ENCODE measurements at places on chromosomes 4 and X.
A peak's percentile ranks its signal among the peaks of the same experiment; 100 is the strongest.

GRCh38 chr4:12701384-12701783 is 782.8 kb downstream of the RAB28 start:
- no peak for DNase-seq

DNA sequence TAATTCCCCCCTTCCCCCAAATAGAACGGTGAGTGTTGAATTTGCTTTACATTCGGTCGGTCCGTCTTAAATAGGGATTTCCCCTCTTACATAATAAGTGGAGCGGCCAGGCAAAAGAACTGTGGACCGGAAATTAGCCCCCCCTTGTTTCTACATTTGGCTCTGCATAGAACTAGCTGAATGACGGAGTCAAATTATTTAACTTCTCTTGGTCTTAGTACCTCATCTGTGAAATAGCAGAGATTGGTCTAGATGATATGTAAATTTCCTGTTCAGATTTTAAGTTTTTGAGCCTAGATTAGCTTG is 1.3 kb downstream of the SPATA18 start:
- peak; percentile 5 for DNase-seq

DNA sequence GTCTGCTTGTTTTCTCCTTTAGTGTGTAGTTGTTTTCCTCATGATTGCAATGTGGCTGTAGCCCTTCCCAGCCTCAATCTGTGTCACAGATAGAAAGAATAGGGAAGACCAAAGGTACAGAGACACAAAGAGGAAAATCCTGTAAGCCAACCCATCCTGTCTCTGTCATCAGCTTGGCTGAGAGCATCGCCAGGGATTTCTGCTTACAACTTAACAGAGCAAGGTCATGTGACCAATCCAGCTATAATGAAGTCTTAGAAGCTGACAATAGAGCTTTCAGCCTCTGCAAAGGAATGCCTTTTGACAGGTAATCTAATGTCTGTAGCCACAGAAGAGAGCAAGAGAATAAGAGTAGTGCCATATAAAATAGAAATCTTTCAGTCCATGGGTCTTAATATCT is 1598.0 kb upstream of the AGA start:
- DNase-seq, result no peak

DNA sequence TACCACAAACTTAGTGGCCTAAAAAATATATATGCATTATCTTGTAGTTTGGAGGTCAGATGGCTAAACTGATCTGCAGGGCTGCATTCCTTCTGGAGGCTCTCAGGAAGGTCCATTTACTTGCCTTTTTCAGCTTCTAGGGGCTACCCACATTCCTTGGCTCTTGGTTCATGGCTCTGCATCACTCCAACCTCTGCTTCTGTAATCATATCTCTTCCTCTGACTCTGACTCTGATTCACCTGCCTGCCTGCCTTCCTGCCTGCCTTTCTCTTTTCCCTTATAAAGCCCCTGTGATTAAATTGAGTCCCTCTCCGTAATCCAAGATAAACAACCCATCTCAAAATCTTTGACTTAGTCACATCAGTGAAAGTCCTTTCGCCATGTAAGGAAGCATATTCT is 25.0 kb upstream of the FRMPD4 start:
- no peak for DNase-seq

DNA sequence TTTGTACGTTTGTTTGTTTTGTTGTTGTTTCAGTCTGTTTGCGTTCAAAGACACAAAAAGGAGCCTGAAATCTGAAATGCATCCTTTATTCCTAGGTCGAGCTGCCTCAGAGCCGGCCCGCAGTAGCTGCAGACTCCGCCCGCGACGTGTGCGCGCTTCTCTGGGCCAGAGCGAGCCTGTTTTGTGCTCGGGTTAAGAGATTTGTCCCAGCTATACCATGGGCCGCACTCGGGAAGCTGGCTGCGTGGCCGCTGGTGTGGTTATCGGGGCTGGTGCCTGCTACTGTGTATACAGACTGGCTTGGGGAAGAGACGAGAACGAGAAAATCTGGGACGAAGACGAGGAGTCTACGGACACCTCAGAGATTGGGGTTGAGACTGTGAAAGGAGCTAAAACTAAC is 2.4 kb downstream of the ARMCX1 start:
- no peak for DNase-seq

DNA sequence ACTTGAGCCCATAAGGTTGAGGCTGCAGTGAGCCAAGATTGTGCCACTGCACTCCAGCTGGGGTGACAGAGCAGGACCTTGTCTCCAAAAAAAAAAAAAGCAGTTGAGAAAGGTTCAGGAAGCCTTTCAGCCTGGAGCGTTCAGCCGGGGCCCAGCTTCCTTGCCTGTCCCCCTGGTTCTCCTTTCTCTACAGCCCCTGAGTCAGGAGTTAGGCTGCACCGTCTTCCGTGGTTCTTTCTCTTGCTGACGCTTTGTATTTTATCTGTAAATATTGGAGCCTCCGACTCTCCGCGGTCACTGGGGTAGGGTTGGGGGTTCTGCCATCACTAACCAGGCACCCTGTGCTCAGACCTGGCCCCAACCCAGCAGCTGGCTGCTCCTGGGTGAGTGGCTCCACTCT is 13.8 kb upstream of the UVSSA start:
- DNase-seq, result no peak

DNA sequence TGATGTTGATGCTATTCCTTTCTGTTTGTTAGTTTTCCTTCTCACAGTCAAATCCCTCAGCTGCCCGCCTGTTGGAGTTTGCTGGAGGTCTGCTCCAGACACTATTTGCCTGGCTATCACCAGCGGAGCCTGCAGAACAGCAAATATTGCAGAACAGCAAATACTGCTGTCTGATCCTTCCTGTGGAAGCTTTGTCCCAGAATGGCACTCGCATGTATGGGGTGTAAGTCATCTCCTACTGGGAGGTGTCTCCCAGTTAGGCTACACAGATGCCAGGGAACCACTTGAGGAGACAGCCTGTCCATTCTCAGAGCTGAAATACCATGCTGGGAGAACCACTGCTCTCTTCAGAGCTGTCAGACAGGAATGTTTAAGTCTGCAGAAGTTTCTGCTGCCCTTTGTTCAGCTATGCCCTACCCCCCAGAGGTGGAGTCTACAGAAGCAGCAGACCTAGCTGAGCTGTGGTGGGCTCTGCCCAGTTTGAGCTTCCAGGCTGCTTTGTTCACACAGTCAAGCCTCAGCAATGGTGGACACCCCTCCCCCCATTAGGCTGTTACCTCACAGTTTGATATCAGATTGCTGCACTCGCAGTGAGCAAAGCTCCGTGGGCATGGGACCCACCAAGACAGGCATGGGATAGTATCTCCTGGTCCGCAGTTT is 74.9 kb downstream of the SPIN3 start:
- DNase-seq, result no peak

DNA sequence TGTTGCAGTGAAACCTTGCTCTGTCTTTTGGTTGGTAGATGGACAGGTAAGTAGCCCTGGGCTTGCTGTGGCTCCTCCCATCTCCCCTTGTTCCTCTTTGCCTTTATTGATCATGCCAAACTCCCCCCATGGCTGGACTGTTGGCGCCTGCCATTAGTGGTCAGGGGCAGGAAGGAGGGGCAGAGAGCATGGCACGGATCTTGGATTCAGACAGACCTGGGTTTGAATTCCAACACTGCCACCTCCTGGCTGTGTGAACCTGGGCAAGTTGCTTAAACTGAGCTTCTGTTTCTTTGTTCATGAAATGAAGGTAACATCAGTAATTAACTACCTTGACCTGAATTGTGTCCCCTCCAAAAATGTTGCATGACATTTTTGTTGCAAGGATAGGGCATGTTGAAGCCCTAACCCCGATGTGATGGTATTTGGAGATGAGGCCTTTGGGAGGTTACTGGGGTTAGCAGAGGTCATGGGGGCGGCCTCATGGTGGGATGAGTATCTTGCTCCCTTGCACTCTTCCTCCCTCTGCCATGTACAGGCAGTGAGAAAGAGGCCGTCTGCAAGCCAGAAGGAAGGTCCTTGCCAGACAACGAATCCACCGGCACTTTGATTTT is 6.0 kb downstream of the SLC2A9 start:
- DNase-seq, result peak; percentile 82

DNA sequence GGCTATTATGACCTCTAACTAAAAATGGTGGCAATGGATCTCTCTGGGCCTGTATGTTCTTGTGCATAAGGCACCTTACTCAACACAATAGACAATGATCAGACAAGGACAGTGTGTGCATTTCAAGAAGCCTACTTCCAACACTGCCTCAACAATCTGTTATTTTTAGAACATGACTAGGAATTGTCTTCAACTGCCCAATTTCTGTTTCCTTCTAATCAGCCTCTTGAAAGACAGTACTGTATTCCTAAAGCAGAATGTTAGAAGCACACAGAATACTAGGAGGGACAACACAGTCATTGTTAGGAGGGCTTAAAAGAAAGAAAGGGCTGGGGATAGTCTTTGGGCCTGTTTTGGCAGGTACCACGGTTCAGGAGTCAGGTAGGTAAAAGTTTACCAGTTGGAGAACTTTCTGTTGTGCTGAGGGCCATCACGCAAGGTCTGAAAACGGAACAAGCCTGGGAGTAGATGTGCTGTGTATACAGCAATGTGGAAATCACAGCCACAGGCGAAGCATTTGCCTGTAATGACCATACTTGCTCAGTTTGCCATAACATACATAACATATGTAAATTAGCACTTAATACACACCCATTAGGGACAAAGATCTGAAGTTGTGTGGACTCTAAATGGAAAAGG is 100.8 kb upstream of the ATXN3L start:
- no peak for DNase-seq

GRCh38 chr4:139921429-139922184 is 232.4 kb downstream of the MAML3 start:
- no peak for DNase-seq

DNA sequence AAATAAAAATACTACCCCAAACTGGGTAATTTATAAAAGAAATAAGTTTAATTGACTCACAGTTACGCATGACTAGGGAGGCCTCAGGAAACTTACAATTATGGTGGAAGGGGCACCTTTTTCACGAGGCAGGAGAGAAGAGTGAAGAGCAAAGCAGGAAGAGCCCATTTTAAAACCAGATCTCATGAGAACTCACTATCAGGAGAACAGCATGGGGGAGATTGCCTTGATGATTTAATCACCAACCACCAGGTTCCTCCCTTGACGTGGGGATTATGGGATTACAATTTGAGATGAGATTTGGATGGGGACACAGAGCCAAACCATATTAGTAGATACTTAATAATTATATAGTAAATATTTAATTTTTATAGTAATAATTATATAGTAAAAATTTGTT is 10.1 kb downstream of the CISD2 start:
- no peak for DNase-seq

DNA sequence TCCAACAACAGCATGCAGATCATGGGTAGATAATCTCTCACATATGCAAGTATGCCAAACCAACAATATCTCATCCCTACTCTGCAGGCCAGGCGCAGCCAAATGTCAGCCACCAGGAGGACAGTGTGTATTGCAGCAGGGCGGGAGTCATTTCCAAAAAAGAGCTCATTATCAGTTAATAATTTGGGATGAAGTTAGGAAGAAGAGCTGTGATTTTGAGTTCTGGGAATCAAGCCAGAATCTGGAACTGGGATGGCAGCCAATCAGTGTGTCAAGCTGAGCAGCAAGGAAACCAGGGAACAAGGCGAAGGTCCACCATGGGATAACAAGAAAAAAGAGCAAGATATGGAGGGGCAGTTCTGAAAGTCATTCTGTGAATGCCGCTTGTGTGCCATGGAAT is 88.2 kb upstream of the CAMK2D start:
- no peak for DNase-seq

GRCh38 chr4:40990236-40990898 is 224.0 kb downstream of the APBB2 start:
- DNase-seq, result no peak

GRCh38 chrX:38817004-38817703 is 15.9 kb downstream of the MID1IP1 start:
- DNase-seq, result peak; percentile 33

DNA sequence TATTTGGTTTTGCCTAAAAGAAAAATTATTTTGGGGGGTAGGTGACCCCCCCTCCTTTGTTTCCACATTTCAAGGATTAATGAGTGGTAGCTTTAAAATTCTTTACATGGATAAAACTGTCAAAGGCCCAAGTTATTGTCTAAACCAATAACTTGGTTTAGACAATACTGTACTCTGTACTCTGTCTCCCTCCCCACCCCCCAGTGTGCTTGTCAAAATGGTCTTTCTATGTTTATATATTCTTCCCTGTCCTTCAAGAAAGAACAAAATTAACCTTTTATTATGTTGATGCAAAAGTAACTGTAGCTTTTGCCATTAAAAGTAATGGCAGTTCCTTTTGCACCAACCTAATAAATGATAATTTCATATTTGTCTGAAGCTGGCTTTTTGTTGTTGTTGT is 9.5 kb upstream of the RGN start:
- no peak for DNase-seq

DNA sequence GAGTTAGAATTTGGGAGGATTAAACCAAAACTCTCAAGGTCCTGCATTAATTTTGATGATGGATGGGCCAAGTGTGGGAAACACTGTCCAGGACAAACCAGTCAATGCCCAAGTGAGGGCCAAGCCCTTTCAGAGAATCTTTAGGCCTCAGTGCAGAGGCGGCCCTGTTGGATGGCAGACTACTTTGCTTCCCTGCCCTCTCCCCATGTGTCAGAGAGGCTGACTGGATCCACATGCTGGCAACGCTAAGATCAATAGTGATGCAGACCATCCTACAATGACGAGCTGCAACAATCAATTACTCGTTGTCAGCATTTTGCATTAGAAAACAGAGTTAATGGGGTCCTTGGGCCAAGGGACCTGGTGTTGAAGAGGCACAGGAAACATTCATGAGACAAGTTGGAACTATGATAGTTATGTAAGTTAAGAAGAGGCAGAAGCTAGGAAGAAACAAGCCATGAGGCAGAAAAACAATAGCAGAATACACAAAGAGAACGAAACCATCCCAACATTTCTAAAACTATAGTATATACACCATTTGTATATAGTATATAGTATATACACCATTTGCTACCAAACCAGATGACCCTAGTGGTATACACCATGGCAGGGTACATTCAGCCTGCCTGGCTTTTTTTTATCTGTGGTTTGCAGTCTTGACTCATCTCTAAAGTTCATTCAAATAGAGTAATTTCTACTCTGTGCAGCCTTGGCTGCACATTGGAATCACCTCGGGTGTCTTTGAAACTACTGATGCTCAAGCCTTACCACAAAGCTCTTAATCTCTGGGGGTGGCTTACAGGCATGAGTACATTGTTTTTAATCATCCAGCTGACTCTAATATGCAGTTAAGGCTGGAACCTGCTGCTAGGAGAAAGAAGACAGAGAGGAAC is 147.7 kb upstream of the GYPA start:
- no peak for DNase-seq

GRCh38 chr4:80035336-80035735 is 37.7 kb downstream of the ANTXR2 start:
- peak; percentile 40 for DNase-seq

DNA sequence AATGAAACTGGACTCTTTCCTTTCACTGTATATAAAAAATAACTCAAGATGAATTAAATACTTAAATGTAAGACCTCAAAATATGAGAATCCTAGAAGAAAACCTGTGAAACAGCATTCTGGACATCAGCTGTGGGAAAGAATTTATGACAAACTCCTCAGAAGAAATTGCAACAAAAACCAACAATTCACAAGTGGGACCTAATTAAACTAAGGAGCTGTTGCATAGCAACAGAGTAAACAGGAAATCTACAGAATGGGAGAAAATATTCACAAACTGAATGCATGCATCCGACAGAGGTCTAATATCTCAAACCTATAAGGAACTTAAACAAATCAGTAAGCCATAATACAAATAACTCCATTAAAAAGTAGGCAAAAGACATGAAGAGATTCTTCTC is 851.7 kb upstream of the PCDH10 start:
- no peak for DNase-seq

All from hematopoietic multipotent progenitor cell treated with erythropoietin and hydrocortisone succinate and interleukin-3 and kit ligand, for 6 days (in vitro differentiated cells).